ENCODE measurements at places on chromosomes 3 and 15.
A peak's percentile ranks its signal among the peaks of the same experiment; 100 is the strongest.

- no peak for DNase-seq
Measured at GRCh38 chr15:38623744-38624143, 59.1 kb upstream of the RASGRP1 start.

DNA sequence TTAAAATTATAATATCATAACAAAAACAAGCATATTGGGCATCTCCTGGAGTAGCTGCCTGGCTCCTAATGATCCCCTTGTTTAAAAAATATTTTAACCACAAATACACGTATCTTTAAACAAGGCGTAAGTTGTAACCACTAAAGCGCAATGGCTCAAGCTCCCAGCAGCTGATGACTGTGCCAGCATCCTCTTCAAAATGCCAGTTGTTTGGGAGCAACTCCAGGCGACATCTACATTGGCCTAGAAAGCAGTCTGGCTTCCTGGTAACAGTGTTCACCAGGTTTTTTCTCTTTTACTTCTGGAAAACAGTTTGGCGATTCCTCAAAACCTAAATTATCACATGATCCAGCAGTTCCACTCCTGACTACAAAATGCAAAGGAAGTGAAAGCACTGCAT, 13.8 kb downstream of the PCOLCE2 start:
- no peak for DNase-seq

- DNase-seq = no peak
Measured at GRCh38 chr3:115651087-115651486, 27.8 kb downstream of the GAP43 start.

DNA sequence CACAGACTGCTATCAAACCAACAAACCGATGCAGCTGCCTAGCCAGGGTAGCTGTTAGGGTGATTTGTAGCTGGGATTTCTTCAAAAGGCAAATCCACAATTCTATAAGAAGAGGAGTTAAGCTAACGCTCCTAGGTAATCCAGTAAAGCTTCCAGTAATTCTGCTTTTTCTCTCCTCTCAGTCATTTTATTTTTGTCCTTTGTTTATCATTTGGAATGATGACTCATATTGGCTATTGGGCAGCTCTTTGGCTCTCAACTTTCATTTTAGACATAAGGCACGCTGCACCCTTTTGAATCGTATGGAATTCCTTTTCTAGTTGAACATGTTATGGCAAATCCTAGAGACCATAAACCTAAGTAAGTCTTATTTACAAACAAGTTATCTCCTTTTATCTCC, 53.2 kb upstream of the PPARG start:
- DNase-seq = no peak

GRCh38 chr3:180680097-180680430, 775 bp upstream of the CCDC39 start:
- DNase-seq = peak; percentile 41

GRCh38 chr3:184685646-184686045, 26.2 kb downstream of the MAGEF1 start:
- no peak for DNase-seq

- DNase-seq = no peak
Measured at GRCh38 chr3:53703630-53704362, 142.4 kb downstream of the CHDH start.

DNA sequence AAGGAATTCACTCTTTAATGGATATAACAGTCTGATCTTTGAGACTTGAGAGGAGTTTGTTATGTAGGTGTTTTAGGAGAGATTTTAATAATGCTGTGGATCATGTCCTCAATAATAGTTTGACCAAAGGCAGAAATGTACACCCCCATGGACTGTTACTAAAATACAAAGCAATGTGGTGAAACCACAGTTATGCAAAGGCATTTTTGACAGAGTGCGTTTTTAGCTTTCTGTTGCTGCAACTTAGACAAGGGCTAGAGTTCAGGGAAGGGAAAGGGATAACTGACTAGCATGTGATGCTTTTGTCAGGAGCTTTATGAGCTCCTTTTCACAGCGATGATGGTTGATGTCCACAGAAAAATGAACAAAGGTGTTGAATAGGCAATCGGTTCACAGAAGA, 3.6 kb upstream of the STARD5 start:
- no peak for DNase-seq

- DNase-seq = no peak
Measured at GRCh38 chr3:106140431-106140830, 271.6 kb upstream of the CBLB start.

All from KBM-7 (cell line).